ENCODE measurements at places on chromosomes 2 and 18. TPM values are rescaled to one million over a fixed set of nuclear protein-coding genes. Genes with fewer than 3 reads are reported as not detected.

GRCh38 chr2:40230707-40231432 is 221.0 kb downstream of the SLC8A1 start:
- no peaks in the 10 kb centered on the region for H3K36me3 ChIP-seq
- peaks cover 3% of the 10 kb centered on the region for H3K4me1 ChIP-seq
- no peak for DNase-seq
- H3K4me3 ChIP-seq, result no peak overlapping the region
- H3K27ac ChIP-seq, result no peak overlapping the region

DNA sequence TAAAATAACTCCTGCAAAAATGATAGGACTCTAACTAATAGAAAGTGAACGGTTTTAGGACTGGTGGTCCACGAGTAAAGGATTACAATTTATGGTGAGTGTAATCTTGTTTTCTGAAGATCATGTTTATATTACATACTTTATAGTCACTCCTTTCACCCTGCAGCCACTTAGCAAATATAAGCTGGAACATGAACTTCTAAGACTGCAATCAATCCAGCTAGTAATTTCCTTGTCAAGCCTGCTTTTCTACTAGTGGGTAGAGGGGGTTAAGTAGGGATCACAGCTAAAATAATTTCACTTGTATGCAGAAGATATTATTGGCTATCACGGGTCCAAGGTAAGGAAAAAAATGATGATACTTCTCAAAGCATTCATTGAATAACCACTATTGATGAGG is 125.5 kb upstream of the NETO1 start:
- H3K36me3 ChIP-seq, result no peaks in the 10 kb centered on the region
- no peak overlapping the region for H3K27ac ChIP-seq
- no peaks in the 10 kb centered on the region for H3K4me1 ChIP-seq

GRCh38 chr2:236136538-236136937 is 31.6 kb downstream of the GBX2 start:
- no peaks in the 10 kb centered on the region for H3K36me3 ChIP-seq
- no peak overlapping the region for H3K27ac ChIP-seq
- H3K27me3 ChIP-seq, result no peaks in the 10 kb centered on the region
- H3K4me1 ChIP-seq, result no peaks in the 10 kb centered on the region
- H3K4me3 ChIP-seq, result no peak overlapping the region

DNA sequence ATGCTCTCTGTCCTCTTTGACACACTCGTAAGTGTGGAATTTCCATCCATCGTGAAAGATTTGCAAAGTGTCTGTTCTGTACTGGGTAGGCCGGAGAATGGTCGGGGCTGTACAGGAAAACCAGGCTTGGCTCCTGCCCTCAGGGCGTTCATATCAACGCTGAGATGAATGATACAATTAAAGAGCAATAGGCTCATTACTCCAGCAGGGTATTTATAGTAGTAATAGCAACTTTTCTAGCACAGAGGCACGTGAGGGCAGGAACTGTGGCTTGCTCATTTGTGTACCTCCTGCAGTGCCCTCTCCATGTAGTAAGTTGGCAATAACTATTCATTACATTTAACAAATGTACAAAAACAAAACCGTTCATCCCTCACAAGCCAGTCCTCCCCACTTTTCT is 5.3 kb upstream of the NCK2 start:
- DNase-seq, result no peak
- no peaks in the 10 kb centered on the region for H3K27me3 ChIP-seq
- no peaks in the 10 kb centered on the region for H3K36me3 ChIP-seq
- no peak overlapping the region for H3K4me3 ChIP-seq

The PRKAG3 gene
- total RNA-seq, result not detected

The ANO7 gene
- 2.0 TPM for total RNA-seq

The LYPD1 gene
- 0.22 TPM for total RNA-seq

The FBLN7 gene
- total RNA-seq, result 0.51 TPM

Measured in heart left ventricle (tissue), 16 donors.